ENCODE measurements at places on chromosomes 3 and 15.

DNA sequence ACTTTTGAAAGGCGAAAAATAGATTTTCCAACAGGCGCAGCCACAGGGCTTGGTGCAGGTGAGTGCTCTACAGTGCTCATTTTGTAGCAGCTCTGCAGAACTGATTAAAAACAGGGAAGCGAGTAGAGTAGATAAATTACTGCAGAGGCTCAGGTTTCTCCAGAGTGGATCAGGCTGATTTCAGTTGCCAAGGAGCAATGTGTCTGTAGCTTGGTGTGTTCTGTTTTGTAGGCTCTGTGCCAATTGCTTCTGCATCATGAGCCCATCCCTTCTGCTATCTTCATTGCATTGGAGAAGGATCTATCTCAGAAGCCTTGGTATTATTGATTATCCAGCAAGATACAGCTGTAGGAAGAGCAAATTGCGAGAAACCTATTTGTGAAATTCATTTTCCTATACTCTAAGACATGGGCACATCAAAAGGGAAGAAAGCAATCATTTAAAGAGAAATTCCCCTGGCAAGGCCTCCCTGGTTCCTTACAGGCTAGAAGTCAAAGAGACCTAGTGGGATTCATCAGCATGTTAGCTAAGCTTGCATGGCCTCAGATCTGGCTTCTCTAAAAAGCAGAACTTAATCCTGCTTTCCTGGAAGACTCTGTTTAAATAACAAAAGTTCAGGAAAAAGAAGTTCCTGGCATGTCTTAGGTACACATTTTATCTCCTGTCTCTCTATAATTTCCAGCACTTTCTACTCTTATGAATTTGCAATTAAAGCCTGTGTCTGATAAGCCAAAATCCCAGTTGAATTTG, 432.4 kb upstream of the ATP10A start:
- DNase-seq: no peak

DNA sequence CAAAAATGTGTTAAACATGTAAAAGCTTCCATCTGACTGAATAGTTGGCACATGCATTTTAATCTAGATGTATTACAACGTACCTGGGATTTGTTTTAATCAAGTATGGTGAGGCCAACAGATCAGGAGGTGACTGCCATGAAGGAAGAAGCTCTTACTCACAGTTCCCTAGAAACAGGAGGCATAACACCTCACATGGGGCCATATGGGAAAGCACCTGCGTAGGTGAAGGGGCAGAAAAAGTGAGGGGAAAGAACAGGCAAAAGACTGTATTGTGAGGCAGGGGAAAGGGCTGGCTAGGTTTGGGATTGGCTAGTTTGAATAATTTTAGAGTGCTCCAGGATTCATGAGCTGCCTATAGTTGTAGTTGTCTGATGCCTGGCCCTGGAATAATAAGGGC, 9.6 kb downstream of the SQOR start:
- DNase-seq: no peak

DNA sequence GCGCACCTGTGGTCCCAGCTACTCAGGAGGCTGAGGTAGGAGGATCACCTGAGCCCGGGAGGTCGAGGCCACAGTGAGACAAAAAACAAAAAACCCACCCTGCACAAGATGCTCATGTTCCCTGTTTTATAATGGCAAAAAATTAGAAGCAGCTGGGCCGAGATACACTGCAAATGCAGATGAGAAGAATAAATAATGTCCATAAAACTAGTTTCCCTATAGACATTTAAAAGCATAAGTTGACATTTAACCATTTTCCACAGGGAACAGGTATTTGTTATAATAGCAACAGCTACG, 537 bp upstream of the SCAP start:
- no peak for DNase-seq

- no peak for DNase-seq
Measured at GRCh38 chr3:3353153-3353552, 173.7 kb upstream of the CRBN start.

- no peak for DNase-seq
Measured at GRCh38 chr3:41673650-41674049, 288.3 kb downstream of the ULK4 start.

GRCh38 chr3:125019271-125019670, 36.5 kb downstream of the HEG1 start:
- no peak for DNase-seq

- no peak for DNase-seq
Measured at GRCh38 chr3:177471733-177472480, 274.6 kb upstream of the TBL1XR1 start.
